Activated CD4-positive, CD25-positive, alpha-beta regulatory T cell treated with anti-CD3 and anti-CD28 coated beads, Interleukin-2, amount 50 U/mL, for 16 hours (primary cell): ENCODE measurements at places on chromosomes 5 and 9.

- no peak for DNase-seq
These were observed 8.7 kb downstream of the SLF1 start for GRCh38 chr5:94627191-94627590.

DNA sequence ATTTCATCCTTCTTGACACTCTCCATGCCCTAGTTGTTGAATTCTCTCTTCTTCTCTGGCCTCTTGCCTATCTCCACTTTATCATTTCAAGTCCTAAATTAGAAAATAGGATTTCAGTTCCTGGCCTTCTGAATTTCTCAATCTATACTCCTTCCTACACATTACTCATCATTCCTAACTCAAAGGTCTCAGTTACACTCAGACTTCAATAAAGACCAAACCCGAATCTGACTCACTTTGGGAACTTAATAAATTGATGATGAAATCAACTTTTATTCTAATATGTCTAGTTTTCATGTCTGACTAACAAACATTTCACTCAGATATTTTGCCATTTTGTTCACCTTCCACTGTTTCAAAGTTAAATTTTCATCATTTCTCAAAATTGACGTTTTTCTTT, 113.6 kb upstream of the TSLP start:
- DNase-seq: no peak

GRCh38 chr5:31113666-31114350, 79.7 kb upstream of the CDH6 start:
- no peak for DNase-seq

GRCh38 chr5:67381236-67381880, 184.8 kb upstream of the CD180 start:
- no peak for DNase-seq

DNA sequence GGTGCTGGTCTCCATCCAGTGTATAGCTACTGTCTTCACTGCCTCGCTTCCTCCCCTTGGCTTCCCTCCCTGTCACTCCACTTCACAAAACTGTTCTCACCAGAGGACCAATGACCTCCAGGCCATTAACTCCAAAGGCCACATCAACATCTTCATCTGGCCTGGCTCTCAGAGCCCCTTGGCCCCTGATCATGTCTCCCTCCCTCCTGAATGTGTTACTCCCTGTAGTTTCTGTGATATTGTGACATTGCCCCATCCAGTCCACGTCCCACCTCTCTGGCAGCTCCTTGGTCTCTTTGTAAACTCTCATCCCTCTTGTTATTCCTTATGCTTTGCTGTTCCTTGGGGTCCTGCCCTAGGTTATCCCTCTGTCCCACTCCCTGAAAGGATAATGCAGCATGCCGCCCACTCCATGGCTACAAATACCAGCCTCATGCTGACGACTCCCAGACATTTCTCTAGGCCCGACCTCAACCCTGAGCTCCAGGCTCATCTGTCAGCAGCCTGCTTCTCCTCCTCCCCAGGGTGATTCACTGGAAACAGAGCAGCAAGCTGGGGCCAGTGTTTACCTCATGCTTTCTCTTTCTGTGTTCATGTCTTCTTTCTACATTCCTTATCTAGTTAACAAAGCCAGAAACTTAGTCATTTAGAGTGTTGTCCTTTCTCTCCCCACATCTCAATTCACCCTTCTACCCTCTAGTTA, 312.2 kb downstream of the SPOCK1 start:
- no peak for DNase-seq

- no peak for DNase-seq
These were observed 245.1 kb upstream of the C9orf72 start for GRCh38 chr9:27818348-27818747.

- no peak for DNase-seq
These were observed 27.4 kb upstream of the ANKRD33B start for GRCh38 chr5:10536511-10536910.
